Nephron progenitor cell (in vitro differentiated cells): ENCODE measurements at places on chromosomes 5 and 9.

- DNase-seq = no peak
Observed at GRCh38 chr9:28439688-28440087, 866.4 kb upstream of the C9orf72 start.

GRCh38 chr9:96067004-96067403 is 191.5 kb downstream of the ERCC6L2 start:
- DNase-seq = no peak

- DNase-seq = no peak
Observed at GRCh38 chr9:4832786-4833579, 40.2 kb downstream of the RCL1 start.

GRCh38 chr5:154519359-154519758 is 41.3 kb upstream of the HAND1 start:
- no peak for DNase-seq

DNA sequence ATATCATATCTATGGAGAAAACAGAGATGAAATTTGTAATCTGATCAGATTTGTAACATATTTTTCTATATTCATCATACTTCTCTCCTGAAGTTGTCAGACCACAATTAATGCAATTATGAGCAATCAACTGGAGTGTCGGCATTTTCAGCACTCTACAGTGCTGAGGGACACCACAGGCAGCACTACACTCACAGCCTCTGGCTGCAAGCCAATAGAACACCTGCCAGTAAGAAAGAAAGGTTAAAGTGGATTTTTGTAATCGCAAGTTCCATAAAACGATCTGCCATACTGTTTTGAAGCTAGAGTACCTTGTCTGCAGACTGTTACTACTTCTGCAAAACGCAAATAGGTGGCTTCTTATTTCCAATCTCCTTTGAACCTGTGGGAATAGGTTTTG is 147.6 kb downstream of the ADAMTS6 start:
- no peak for DNase-seq

DNA sequence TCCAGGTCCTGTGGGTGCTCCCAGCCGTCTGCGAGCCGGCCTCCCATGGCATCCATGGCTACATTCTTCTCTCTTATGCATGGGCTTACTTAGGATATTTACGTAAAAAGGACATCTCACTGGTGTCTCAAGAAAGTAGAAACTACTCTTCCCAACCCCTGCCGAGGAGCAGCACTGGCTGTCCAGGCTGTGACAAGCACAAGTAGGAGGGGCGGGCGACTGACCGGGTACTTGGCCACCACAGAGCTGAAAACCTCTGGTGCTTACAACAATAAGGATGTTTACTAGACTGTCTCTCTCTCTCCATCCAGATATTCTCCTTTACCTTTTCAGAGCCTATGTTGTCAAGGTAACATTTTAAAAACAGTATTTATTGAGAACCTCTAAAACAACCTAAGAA is 56.3 kb upstream of the TBC1D9B start:
- DNase-seq = no peak

DNA sequence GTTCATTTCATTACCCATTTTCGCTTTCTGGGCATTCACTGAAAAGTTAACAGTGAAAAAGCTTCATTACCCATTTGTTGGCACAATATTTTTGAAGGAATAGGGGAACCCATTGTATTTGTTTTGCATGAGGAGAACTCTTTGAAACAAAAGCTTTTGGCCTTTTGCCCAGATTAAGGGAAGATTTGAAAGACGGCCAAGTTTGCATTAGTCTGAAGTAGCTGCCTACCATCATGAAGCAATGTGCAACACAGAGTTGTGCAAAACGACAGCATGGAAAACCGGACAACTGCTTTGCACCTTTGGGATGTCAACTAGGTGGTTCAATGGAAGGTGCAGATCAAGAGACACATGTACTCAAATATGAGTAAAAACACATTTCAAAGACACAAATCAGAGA is 84.9 kb downstream of the TRPM3 start:
- no peak for DNase-seq

- DNase-seq = no peak
Observed at GRCh38 chr5:71939452-71940230, 167.6 kb upstream of the MAP1B start.

DNA sequence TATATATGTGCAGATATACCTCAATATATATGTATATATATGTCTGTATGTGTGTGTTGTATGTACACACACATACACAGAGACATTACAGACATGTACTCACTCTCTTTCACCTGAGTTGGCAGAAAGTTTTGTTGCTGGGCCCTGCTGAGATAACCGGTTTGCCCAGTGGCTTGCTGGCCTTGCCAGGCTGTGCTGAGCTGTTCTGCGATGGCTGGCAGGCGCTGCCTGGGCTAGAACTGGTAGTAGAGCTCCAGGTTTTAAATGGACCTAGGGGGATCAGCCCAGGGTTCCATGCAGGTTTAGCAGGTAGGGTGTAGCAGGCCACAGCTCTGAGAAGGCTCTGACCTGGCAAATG is 394.3 kb downstream of the GADD45G start:
- DNase-seq = no peak

GRCh38 chr5:133967698-133968203 is 674 bp downstream of the C5orf15 start:
- DNase-seq = no peak

GRCh38 chr5:169343766-169344165 is 42.8 kb upstream of the SLIT3 start:
- DNase-seq = no peak

DNA sequence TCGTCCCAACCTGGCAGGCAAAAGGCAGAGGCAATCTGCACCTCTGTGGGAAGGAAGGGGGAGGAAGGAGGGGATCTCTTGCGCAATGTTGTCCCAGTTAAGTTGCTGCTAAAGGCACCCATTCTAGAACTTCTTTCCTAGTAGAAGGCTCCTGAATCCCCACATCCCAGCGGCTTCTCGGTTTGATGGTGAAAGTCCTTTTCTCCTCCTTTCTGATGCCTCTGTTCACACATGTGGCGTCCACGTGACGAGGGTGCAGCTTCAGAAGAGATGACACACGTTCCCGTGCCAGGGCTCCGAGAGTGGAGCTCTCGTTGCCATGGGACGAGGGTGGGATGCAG is 96.9 kb upstream of the FCN2 start:
- DNase-seq = no peak

GRCh38 chr5:38307845-38308244 is 49.5 kb downstream of the EGFLAM start:
- no peak for DNase-seq

GRCh38 chr9:25353783-25354182 is 324.5 kb downstream of the TUSC1 start:
- no peak for DNase-seq

- DNase-seq = no peak
Observed at GRCh38 chr9:77512876-77513275, 135.2 kb downstream of the GNA14 start.

GRCh38 chr5:107564931-107565372 is 105.8 kb downstream of the EFNA5 start:
- no peak for DNase-seq

DNA sequence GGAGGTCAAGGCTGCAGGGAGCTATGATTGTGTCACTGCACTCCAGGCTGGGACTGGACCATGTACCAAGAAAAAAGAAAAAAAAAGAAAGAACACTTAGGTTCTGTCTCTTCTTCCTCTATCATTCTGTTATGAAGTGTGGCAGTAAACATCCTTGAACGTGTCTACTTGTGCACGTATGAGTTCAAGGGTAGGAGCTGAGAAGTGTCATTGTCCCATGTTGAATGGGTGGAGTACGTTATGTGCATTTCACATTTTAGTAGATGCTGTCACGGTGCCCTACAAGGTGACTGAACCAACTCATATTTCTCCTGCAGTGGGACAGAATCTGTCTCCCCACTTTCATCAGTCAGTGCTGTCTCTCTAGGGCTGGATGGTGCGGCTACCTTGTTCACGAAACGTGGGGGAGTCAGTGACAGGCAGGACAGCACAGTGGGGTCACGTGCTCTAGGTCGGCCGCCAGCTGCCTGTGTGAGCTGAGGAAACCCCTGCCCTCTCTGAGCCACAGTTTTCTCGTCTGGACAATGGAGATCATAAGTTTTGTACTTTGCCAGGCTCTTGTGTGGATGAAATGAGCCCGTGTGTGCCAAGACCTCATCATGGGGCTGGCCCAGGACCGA is 47.2 kb downstream of the GTF3C4 start:
- no peak for DNase-seq

DNA sequence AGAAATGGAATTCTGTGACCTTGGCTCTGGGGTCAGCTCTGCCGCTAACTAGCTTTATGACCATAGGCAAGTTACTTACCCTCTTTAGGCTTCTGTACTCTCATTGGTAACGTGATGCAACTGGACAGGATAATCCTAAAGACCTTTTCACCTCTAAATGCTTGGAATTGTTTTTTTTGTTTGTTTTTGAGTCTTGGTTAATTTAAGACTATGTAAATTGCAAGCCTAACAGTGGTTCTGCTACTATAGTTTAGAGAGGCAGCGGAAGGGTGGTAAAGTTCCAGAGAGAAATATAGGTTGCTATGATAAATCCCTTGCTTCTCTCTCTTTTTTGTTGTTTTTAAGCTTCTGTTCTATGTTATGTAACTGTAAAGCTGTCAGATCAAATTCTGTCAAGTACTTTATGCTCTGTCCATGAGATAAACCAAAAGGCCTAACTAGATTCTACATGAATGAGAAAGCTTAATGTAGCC is 17.6 kb downstream of the FAM169A start:
- DNase-seq = no peak

GRCh38 chr9:101437806-101438232 is 2.2 kb upstream of the ALDOB start:
- DNase-seq = no peak

DNA sequence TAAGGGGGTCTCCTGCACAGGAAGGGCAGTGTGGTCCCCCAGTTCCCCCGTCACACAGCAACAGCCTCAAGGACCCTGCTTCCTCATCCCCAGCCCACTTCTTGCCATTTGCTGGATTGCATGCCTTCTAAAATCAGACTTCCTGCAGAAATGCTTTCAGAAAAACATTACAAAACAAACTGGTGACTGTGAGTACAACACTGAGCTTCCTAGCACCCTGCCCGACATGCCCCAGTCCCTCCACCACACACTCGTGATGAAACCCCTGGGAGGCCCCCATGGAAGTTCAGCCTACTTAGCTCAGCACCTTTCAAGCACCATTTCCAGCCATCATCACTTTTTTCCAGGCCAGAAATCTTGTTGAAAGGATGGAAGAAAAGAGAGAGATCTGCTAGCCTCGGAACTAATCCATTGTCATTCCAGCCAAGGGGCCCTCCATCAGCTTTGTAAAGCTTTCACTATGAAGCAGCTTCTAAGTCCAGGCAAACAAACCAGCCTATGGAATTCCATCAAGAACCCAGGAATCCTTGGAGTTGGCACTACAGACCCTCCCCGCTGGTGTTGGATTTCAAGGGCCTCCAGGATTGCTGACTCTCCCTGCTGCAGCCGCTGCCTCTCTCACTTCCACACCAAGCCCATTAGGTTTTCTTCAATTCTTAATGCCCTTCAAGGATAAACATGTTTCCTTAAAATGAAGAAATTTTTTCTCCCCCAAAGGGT is 114.6 kb downstream of the C5orf15 start:
- DNase-seq = no peak

DNA sequence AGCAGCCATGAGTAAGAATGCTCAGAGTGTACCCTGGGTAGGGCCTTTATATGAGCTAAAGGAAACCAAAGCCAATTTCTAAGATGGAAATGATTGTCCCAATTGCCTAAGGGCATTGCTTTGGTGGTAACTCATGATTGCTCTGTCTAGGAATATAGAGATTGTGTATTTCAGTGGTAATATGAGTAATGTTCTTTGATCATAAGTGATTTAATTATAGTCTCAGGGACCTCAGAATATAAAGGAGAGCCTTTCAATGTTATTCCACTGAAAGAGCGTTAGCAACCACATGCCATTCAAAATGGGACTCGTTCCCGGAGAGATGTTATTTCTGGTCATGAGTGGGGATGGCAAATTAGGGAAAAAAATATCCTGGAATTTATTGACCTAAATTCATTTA is 340.5 kb downstream of the ARHGEF28 start:
- no peak for DNase-seq

- DNase-seq = no peak
Observed at GRCh38 chr5:100004969-100005368, 530.2 kb upstream of the FAM174A start.

- DNase-seq = no peak
Observed at GRCh38 chr9:4086119-4087090, 213.5 kb downstream of the GLIS3 start.

- no peak for DNase-seq
Observed at GRCh38 chr9:84442712-84443111, 102.2 kb upstream of the SLC28A3 start.

- DNase-seq = no peak
Observed at GRCh38 chr5:115961381-115962238, 665 bp upstream of the LVRN start.

DNA sequence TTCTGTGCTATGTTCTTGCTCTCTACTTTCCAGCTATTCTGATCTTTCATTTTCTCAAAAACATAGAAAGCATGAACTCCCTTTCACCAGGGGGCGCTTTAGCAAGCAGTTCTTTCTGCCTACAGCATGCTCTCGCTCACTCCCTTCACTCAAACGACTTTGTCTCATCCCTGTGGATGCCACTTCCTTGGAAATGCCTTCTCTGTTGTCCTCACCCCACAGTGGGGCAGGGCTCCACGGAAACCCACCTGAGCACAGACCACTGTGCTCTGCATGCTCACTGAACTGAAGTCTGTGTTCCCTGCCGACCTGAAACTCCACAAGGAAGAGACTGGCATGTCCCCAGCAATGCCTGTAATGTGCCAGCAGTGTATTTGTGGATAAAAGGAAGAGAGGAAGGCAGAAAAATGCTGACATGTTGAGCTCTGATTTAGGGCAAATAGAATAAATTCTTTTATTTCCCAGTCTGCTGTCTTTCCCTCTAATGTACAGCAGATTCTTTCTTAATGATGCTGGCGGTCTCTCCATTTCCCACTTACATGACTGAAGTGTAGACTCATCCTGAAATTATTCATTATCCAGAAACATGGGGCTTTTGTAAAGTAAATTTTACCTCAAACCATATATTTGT is 4.9 kb upstream of the ROR2 start:
- peak; percentile 72 for DNase-seq

DNA sequence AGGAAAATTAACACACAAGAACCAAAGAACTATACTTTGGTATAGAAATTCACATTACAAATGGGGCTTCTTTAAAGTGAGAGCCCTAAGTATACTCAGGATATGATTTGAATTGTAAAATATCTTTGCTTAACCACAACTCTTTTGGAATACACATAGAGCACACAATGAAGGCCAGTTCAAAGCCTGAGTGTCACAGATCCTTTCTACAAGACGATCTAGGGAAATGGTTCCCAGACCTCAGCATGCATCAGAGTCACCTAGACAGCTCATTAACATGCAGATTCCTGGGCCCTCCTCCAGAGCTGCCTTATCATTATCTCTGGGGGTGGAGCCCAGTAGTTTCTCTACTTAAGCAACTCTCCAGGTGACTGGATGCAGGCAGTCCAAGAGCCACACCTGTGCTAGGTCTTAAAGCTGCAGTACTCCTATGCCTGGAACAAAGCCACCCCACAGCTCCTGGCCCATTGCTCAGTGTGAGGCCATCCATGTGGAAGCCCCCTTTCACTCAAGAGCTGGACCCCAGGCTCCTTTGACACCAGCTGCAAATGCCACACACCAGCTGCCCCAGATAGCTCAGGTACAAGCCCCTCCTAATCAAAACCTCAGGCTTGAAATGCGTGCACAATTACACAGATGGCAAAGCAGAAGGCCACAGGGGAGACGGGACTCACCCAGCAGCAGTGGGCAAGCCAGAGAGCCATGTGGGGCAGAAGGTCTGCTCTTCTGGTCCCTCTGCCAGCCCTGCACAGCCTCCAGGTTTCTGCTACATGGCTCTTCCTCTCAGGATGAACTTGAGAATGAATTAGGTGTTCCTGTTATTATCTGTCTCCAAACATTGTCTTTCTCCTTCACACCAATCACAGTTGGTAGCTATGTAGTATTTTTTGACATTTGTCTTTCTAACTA is 106.1 kb downstream of the SH3TC2 start:
- DNase-seq = no peak

GRCh38 chr9:127706836-127707241 is at the start of gene CFAP157:
Gene CFAP157 (plus strand): TSS chr9:127706988. CDS start chr9:127707032, 44 bp downstream.
- no peak for DNase-seq
